ENCODE measurements at places on chromosomes 1 and 21.

DNA sequence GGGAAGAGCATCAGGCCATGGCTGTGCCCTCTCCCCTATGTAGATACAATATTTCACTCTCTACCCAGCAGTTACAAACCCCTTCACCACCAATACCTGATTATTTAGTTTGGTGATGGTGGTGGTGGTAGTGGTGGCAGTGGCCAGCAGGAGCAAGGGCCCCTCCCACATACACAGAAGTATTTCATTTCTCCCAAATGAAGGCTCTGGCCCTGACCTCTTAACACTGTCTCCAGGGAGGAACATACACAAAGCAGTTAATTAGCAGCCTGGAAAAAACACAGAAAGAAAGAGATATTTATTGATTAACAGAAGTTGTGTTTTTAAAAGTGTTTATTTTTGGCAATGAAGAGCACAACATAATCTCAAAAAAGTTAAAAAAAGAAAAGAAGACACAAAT is 212.7 kb upstream of the SAMSN1 start:
- no peak for DNase-seq

- no peak for DNase-seq
These were observed 41.3 kb downstream of the PIK3C2B start for GRCh38 chr1:204453141-204453772.

- no peak for DNase-seq
These were observed 17.3 kb upstream of the ADARB1 start for GRCh38 chr21:45056917-45057560.

DNA sequence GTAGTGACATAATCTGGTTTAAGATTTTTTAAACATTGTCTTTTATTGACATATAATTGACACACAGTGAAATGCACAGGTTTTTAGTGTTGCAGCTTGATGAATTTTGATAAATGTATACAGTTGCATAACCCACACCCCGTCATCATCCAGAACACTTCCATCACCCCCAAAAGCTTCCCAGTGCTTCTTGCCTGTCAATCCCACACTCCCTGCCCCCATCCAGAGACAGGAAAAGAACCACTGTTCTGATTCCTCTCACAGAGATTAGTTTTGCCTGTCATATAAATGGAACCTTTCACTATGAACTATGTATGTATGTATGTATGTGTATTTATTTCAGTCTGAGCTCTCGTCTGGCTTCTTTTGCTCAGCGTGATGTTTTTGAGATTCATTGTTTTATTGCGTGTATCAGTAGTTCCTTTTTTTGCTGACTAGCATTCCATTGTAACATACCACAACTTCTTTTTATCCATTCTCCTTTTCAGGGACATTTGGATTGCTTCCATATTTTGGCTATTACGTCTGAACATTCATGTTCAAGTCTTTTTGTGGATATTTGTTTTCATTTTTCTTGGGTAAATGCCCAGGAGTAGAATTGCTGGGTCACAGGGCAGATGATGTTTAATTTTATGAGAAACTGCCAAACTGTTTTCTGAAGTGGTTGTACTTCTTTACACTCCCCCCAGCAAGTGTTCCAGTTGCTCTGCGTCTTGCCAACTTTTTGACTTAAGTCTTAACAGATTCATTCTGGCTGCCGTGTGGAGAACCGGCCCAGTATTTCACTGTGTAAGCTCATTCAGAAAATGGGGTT is 8.7 kb downstream of the UBIAD1 start:
- DNase-seq, result no peak

GRCh38 chr1:63936801-63937200 is 163.0 kb downstream of the ROR1 start:
- no peak for DNase-seq

DNA sequence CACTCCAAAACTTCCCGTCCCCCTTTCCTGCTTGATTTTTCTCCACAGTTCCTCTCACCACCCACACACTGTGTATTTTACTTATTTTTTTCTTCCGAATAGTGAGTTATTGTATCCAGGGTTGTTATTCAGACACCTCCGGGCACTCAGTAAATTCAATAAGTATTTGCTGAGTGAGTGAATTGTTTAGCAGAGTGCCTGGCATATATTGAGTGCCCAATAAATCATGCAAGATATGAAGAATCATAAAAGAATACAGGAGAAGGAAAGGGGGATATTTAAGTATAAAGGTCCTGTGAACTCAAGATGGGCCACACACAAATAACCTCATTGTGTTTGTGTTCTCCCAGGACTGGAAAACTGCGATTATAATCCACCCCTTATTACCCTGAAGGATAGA is 139.9 kb downstream of the GALNT2 start:
- DNase-seq, result no peak

GRCh38 chr1:222243902-222244301 is 304.0 kb downstream of the HHIPL2 start:
- no peak for DNase-seq

DNA sequence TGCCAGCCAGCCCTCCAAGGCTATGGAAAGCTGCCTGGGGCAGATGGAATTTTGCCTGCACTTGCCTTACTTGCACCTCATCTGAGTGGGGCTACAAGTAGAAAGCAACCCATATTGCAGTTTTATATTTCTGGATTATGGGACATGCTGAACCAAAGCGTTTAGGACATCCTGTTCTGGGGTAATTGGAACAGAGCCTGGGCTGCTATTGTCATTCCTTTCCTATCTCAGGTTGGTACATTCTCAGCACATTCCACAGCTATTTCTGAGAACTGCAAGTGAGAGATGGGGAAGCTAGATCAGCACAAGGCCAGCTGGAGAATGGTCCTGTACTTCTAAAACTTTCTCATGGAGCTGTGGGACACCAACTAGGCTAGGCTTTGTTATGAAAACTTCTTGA is 713.8 kb downstream of the KCNT2 start:
- no peak for DNase-seq

- no peak for DNase-seq
These were observed 19.3 kb downstream of the SMYD2 start for GRCh38 chr1:214300149-214300780.

- DNase-seq, result no peak
These were observed 315.4 kb downstream of the SPATA17 start for GRCh38 chr1:217946511-217946910.

- no peak for DNase-seq
These were observed 49.8 kb upstream of the KCNE1 start for GRCh38 chr21:34561806-34562205.

GRCh38 chr1:200415789-200416593 is 6.2 kb upstream of the ZNF281 start:
- DNase-seq, result no peak

DNA sequence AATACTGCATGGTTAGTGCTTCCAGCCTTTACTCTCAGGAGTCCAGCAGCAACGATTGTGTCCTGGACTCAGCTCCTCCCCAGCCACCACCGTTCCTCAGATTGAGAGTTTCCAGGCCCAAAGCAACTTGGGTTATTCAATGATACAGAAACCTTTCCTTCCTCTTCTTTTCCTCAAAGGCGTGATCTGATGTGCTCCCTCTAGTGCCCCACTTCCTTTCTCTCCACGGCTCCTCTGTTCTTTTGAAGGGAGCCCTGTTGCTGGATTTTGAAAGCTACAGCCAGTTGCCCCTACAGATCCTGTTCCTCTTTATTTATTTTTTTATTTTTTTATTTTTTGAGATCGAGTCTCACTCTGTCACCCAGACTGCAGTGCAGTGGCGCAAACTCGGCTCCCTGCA is 14.1 kb downstream of the CRP start:
- DNase-seq, result no peak

GRCh38 chr1:82453511-82454185 is 652.9 kb downstream of the ADGRL2 start:
- no peak for DNase-seq

- no peak for DNase-seq
These were observed 32.5 kb upstream of the COL6A2 start for GRCh38 chr21:46065215-46065913.

- no peak for DNase-seq
These were observed 979.2 kb downstream of the MRPL39 start for GRCh38 chr21:24628046-24628445.

DNA sequence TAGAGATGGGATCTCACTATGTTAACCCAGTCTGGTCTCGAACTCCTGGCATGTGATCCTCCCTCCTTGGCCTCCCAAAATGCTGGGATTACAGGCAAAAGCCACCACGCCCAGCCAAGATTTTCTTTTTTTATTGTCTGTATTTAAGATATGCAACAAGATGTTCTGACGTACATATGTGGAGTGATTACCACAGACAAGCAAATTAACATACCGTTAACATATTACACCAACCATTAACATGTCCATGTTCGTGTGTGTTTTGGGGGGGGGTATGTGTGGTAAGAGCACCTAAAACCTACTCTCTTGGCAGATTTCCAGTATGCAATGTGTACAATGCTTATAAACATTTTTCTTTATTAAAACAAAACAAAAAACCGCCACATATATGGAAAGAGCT is 10.6 kb upstream of the KCNE2 start:
- no peak for DNase-seq

DNA sequence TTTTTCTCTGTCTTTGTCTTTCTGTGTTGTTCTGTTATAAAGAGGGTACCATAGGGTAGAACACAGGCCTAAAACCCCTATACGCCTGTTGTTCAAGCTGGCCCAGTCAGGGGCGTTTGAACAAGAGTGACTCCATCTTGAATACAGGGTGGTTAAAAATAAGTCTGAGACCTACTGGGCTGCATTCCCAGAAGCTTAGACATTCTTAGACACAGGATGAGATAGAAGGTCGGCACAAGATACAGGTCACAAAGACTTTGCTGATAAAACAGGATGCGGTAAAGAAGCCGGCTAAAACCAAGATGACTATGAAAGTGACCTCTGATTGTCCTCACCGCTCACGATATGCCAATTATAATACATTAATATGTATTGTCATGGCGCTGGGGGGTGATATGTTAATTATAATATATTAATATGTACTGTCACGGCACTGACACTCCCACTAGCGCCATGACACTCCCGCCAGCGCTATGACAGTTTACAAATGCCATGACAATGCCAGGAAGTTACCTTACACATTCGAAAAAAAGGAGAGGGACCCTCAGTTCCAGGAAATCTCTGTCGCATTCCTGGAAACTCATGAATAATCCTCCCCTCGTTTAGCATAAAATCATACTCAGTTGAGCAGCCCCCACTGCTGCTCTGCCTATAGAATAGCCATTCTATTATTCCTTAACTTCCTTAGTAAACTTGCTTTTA is 58.5 kb upstream of the KLHDC7A start:
- DNase-seq, result no peak

DNA sequence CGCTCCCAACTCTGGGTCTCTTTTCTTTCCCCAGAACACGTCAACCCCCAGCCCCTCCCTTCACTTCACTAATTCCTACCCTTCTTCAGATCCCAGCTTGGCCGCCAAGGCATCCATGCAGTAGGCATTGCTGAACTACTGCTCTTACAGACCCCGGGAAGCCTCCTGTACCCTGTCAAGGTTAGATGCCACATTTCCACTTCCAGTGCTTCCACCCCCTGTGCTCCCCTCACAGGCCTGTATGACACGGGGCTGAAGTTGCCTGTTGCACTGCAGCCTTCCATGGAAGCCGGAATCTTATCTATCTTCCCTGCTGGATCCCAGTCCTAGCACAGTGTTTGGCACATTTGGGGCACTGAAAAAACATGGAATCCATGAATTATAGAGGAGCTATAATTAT is 99.0 kb upstream of the SOD1 start:
- no peak for DNase-seq

- no peak for DNase-seq
These were observed 424.9 kb upstream of the KAZN start for GRCh38 chr1:14173598-14173997.

- DNase-seq, result no peak
These were observed 74.2 kb downstream of the ITGB3BP start for GRCh38 chr1:63448731-63449246.

- no peak for DNase-seq
These were observed 468.8 kb upstream of the RUNX1 start for GRCh38 chr21:35517865-35518264.

DNA sequence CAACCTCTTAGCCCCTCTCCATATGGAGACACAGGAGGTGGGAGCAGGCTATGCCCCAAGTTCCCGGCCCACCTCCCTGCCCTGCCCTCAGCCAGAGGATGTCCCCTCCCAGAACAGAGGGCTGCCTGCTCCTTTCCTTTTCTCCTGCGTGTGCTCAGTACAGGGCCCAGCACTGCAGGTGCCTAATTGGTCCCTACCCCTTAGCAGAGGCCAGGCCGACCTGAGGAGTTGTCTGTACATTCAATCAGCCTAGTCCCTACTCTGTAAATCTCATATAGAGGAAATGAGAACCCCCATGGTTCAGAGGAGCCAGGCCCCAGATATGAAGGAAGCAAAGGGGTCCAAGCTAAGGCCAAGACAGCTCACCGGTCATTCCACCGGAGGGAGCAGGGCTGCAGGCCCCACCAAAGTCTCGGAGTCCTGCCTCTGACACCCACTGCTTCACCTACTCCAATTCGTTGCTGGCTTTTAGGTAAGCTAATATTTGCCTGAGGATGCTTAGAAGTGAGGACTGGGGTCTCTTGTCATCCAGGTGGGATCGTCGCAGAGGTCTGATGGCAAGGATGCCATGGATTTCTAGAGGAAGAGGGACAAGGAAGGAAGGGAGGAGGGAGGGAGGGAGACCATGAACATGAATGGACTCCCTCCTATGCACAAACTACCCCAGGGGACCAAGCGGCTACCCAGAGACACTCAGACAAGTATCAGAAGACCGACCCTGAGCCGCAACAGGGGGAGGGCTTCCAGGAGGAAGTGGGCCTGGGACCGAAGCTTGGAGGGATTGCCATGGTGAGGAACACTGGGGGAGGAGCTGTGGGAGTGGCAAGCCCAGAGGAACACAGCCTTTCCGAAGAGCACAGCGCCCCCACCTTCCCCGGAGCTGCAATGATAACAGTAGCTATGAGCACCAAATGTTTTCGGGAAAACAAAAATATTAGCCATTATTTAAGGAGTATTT is 30.4 kb upstream of the FOXO6 start:
- DNase-seq, result no peak

DNA sequence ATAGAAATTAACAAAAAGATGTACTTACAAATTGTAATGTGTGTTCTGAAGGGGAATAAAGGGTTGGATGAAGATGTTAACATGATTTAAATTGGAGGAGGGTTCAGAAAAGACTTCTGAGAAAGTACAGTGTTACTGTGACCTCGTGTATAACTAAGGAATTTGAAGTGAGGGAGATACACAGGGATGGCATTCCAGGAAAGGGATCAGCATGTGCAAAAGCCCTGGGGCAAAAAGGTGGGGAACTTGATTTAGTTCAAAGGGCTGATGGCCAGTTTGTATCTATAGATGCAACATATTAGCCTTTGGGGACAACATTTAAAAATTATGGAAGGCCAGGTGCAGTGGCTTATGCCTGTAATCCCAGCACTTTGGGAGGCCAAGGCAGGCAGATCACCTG is 33.3 kb upstream of the DEGS1 start:
- no peak for DNase-seq

DNA sequence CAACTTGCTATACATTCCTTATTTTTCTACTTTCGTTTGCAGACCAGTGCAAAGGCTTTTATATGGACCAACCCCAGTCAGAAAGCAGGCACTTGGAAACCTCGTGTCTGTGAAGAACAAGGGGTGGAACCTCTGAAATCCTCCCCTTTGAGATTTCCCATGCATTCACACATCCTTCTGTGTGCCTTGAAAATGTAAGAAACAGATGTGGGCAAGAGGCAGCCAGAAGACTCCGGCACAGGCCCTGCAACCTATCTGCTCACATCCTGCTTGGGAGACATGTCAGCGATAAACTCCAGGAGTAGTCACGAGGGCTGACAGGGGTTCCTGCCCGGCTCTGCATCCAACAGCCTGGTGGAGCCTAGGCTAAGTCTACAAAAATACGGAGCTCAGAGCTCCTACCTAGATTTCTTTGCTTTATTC is 42.5 kb downstream of the ETS2 start:
- no peak for DNase-seq

GRCh38 chr1:231628207-231628876 is 1.8 kb downstream of the DISC1 start:
- DNase-seq, result no peak

Data from cerebellum (tissue), 4 donors.